ENCODE measurements at places on chromosomes 6 and 20.

- DNase-seq: no peak
Observed at GRCh38 chr6:25237579-25237978, 41.6 kb upstream of the CARMIL1 start.

DNA sequence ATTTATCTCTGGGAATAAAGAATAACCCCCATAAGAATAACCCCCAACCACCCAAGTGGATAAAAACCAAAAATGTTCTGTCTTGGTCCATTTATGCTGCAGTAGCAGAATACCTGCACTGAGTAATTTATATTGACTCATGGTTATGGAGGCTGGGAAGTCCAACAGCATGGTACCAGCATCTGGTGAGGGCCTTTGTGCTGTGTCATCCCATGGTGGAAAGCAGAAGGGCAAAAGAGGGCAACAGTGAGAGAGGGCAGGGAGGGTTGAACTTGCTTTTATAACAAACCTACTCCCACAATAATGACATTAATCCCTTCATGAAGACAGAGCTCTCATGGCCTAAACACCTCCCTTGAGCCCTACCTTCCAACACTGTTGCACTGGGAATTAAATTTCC lies 133.7 kb downstream of the ERMARD start:
- no peak for DNase-seq

DNA sequence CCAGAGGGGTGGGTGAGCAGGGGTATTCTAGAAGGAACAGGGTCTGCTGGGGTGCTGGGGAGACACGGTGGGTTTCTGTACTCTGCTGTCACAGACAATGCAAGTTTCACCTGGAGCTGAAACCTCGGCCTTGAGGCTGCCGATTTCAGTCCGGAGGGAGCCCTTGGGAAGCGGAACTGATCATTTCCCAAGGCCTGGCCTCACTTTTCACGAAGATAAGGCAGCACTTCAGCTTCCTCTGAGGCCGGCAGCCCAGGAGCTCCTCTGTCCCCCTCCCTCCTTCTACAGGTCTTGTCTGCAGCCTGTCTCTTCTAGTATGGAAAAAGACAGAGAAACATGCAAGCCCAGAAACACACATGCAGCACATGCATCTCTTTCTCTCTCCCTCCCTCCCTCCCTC lies 242.1 kb downstream of the CDC5L start:
- DNase-seq: no peak

DNA sequence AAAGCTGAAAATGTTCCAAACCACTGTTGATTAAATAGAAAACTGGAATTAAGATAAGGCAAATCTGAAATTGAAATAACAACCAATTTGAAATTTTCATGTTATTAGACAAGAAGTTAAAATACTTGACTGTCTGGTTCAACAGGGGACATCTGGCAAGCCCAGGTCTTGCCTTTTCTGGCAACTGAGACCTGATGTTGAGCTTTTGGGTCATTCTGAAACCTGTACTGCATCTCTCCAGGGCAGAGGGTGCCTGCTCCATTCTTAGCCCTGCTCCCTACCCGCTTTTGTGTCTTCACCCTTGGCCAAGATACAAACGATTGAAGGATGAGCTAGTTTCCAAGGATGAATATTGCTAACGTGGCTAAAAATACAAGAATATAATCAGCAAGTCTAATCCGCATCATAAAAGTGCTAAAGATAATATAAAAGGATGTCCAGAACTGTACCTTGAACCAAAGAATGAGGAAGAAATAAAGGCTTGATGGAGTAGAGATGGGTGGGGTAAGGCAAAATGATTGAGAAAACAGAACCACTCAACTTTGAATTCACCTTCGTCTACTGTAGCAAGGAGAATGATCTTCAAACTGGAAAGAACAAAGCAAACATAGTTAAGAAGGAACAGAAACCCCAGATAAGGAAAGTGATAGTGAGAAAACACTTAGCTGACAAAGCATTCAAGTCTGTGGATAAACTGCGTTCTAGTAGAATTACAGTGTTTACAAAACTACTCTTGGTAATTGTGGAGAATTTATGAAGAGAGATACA lies 109.8 kb upstream of the MAN1A1 start:
- DNase-seq: no peak

GRCh38 chr6:121223930-121224329 lies 110.3 kb downstream of the TBC1D32 start:
- DNase-seq: no peak

DNA sequence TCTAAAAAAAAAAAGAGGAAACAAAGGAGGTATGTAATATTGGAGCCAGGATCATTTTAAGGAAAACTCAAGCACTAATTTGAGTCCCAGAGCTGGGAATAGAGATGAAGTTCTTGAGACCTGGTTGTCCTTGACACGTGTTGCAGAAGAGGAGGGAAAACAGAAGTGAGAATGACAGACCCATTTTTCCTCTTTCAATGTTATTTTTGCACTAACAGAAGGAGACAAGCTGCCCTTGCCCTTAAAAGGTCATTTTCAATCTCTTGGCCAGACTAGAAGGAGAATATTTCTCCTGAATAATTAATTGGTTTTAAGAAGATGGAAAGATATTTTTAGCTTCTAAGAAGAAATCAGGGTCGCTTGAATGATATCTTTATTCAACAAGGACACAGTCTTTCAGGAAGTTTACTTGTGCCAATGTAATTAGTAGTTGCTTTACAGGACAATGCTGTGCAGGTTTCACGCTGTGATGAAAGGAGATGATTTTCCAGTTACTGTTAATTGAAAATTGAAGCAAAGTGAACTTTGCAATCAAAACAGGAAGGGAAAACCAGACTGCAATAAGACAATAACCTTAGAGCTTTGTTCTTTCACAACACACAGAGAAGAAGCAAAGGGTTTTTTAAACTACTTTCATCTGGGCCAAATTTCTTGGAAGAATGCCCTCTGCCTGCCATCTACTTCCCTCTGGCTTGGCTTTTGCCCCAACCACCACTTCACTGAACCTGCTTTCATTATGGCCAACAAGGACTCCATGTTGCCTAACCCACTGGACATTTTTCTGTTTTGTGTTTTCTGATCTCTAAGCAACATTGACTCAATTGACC lies 107.8 kb upstream of the SHLD1 start:
- no peak for DNase-seq

DNA sequence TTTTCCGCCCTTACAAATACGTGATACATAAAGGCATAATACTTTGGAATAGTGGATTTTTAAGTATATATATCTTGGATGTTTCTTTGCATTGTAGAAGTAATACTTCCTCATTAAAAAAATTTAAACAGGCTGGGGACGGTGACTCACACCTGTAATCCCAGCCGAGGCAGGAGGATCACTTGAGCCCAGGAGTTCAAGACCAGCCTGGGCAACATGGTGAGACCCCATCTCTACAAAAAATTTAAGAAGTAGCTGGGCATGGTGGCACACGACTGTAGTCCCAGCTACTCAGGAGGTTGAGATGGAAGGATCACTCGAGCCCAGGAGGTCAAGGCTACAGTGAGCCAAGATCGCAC lies 38.6 kb upstream of the RNF8 start:
- no peak for DNase-seq

- DNase-seq: no peak
Observed at GRCh38 chr6:42937548-42938427, 8.5 kb downstream of the CNPY3 start.

- DNase-seq: no peak
Observed at GRCh38 chr6:52216932-52217575, 27.2 kb downstream of the IL17F start.

DNA sequence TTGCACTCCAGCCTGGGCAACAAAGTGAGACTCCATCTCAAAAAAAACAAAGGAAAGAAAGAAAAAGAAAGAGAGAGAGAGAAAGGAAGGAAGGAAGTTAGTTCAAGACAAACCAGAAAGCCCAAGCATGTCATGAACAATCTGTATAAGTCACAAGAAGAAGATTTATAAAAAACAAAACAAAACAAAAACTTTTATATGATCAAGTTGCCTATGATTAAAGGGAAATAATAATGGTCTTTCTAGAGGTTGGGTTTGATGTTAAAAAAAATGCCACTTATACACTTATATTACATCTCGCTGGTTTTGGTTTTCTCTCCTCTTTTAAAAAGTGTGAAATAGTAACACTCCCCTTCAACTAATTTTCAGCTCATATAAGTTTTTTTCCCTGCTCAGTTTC lies 146.2 kb upstream of the CARMIL1 start:
- no peak for DNase-seq

DNA sequence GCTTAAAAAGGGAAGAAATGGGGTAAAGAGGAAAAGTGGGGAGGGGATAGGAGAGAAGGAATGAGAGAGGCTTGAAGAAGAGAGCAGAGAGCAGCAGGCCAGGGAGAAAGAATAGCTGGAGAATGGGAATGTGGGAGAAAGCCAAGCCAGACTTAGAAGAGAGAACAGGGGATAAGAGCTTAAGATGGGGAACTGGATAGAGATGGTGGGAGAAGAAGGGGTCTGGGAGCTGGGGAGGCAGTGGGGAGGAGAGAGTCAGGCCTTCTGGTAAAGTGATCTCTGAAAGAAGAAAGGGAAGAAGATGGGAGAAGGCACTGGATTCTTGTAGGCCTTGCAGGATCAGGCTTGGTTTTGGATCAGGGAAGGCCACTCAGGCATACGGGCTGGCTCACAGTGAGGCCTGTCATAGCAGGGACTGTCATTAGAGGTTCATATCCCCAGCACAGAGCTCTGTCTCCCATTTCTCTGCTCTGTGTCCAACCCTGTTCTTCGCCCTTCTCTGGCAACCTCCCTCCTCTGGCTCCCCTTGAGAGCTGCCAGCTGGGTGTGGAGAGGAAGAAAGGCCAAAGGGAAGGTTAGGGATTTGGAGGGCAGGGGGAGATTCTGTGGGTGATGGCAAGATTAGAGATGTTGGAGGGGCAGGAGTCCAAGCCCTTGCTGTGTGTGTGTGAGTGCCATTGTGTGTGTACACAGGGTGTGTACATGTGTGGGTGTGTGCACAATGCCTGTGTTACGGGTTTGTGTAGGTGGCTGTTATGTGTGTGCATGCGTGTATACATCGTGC lies 9.3 kb downstream of the SYNGAP1 start:
- no peak for DNase-seq

GRCh38 chr6:147614501-147614900 lies 106.0 kb downstream of the SAMD5 start:
- DNase-seq: no peak

- DNase-seq: no peak
Observed at GRCh38 chr6:15957655-15958169, 171.2 kb upstream of the MYLIP start.

GRCh38 chr20:44600301-44600700 lies 17.9 kb downstream of the PKIG start:
- no peak for DNase-seq

- DNase-seq: no peak
Observed at GRCh38 chr6:124010574-124010973, 206.9 kb downstream of the NKAIN2 start.

DNA sequence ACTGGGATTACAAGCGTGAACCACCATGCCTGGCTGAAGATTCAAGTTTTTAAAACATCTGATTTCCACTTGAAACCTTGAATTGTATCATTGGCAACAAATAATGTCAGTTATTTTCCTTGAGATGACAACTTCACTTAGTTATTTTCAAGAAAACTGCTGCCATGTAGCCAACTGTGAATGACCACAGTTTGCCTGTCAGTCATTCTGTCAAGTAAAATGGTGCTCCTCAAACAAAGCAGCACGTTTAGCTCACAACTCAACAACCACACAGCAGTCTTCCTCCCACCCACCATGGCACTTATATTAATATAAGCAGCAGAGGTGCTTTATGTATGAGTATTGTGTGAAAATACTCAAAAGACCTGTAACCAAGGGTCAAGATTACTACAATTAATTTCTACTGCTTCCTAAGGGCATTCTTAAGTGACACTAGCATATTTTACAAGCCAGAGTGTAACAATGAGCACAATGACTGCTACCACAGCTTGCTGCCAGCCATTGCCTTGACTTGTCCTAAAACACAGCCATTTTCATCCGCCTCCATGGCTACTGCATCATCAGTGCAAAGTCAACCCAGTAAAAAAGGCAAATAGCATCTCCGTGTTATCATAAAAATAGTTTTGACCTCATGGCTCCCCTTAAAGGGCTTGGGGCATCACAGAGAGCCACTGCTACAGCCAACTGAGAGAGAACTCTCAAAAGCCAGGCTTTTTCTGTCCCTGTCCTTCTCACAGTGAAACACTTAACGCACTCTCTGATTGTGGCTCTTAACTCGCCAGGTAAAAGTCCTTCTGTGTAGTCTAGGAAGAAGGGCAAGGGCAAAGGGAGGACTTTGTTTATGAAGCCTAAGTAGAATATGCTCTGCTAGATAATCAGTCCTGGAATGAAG lies 96.4 kb upstream of the TAB2 start:
- no peak for DNase-seq

DNA sequence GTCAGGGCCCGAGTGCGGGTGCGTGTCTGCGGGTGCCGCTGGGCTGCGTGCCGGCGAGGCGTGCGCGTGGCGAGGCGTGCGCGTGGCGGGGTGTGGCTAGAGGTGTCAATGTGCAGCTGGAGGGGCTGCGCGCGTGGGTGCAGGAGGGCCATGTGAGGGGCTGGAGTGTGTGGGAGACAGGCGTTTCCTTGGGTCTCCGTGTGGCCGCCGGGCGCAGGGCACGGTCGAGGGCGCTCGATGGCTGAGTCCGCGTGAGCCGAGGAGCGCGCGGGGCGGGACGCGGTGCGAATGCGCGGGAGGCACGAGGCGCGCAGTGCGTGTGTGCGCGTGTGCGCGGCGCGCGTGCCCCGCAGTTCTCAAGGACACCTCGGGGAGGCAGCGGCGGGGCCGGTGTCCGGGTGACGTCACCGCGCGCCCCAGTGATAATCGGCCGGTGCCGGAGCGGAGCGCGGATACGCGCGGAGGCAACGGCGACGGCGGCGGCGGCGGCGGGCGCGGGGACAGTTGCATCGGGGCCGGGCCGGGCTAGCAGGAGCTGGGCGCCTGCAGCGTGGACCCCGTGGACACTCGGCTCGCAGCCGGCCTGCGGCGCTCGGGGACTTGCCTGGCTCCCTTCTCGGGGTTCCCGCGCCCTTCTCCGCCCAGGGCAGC lies 38.7 kb downstream of the YTHDF1 start:
- peak; percentile 28 for DNase-seq

- peak; percentile 32 for DNase-seq
Observed at GRCh38 chr6:52994839-52995088, 320 bp downstream of the GSTA4 start.

DNA sequence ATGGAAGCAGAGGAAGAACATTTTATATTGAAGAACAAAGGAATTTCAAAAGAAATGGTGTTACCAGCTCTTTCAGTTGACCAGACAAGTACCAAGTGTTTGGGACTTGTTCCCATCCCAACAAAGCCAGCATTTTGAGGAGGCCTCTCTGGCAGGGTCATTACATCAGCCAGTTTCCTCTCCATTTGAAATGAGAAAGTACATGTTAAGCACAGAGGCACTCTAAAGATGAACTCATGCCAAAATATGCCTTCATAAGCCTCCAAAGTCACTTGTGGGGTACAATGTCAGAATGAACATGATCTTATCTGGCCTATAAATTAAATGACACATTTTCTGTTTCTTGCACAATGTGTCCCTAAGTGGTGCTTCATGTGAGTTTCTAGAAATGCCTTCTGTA lies 223.9 kb downstream of the PRL start:
- no peak for DNase-seq

- DNase-seq: no peak
Observed at GRCh38 chr6:66796987-66797386, 1090.0 kb upstream of the EYS start.

- DNase-seq: no peak
Observed at GRCh38 chr6:91447081-91447480, 860.2 kb upstream of the MAP3K7 start.

- no peak for DNase-seq
Observed at GRCh38 chr6:159754959-159755914, 6.6 kb upstream of the ACAT2 start.

GRCh38 chr20:39654171-39654570 lies 692.0 kb downstream of the DHX35 start:
- no peak for DNase-seq
